SJSA1 (cell line): ENCODE measurements at places on chromosomes 7 and 10.
A peak's percentile ranks its signal among the peaks of the same experiment; 100 is the strongest.

GRCh38 chr10:90885176-90885575 is 13.4 kb downstream of the RPP30 start:
- DNase-seq: peak; percentile 9

- no peak for DNase-seq
These were observed 1.5 kb downstream of the EDRF1 start for GRCh38 chr10:125721035-125721434.

DNA sequence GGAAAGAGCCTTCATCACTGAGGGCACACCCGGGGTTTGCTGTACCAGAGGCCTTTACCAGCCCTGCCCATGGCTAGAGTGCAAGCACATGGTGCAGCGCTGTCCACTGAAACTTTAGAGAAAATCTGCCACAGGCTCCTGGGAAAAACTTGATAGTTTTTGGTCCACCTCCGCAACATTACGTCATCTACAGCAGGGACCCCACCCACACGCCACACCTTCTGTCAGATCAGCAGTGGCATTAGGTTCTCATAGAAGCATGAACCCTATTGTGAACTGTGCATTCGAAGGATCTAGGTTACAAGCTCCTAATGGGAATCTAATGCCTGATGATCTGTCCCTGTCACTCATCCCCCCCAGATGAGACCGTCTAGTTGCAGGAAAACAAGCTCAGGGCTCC is 2.5 kb upstream of the ODAD2 start:
- no peak for DNase-seq

DNA sequence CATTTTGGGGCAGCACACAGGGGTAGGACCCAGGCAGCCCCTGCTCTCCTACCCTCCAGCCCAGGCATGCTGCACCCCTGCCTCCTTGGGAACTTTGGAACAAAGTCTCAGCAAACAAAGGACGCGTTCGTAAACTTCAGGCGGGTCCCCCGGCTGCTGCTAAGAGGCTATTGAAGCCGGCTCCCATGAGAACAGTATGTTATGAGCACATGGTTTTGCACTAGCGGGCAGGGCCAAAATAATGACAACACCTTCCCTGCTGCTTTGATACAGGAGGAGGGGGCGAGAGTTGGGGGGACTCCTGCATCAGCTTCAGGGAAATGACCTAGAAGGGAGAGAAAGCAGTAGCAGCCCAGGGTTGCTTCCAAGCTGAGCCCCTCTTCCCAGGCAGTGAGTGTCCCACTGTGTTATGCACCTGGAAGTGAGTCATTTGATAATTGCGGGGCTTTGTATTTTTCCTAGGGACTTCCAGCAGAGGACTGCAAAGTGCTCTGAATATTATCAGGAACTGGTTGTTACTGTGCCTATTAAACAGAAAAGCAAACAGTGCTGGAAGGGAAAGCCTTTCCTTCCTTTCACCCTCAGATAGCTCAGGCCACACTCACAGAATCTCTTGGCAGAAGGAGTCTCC is 6.9 kb downstream of the ITPRIP start:
- DNase-seq: peak; percentile 62

DNA sequence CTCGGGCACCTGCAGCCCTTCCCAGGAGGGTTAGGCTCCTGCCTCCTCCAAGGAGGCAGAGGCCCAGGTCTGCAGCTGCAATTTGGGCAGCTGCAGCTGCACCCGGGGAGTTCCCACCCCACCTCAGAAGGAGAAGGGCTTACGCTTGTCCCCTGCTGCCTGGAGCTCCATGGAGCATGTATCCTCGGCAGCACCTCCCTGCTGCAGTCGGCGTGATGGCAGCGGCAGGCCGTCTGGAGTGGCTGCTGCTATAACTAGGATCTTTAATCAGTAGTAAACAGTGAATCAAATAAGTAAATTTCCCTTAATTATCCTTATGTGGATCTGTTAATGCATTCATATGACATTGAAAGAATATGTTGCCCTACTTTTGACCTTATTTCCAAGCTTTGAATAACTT is 167.0 kb downstream of the PON1 start:
- DNase-seq: no peak

DNA sequence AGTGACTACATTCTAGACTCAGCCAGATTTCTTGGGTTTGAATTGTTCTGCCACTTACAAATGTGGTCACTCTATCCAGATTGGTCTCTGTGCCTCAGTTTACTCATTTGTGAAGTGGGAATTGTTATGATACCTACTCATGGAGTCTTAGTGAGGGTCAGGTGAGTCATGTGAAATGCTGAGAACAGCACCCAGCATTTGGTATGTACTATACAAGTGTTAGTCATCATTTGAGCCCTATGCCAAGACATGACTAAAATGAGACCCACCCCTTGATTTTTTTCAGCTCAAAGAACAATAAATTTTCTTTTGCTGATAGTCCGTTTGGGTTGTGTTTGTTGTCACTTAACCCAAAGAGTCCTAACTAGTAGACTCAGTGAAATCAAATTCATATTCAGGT is 92.8 kb downstream of the CHN2 start:
- DNase-seq: no peak
